Posterior vena cava (tissue), 2 donors: ENCODE measurements at places on chromosomes 6 and 20.

GRCh38 chr20:36469973-36470372 lies 71.3 kb upstream of the MYL9 start:
- no peak for DNase-seq

GRCh38 chr6:112781241-112781640 lies 434.1 kb downstream of the RFPL4B start:
- no peak for DNase-seq

- DNase-seq: no peak
These were observed 37.5 kb upstream of the BEND3 start for GRCh38 chr6:107152638-107153430.

DNA sequence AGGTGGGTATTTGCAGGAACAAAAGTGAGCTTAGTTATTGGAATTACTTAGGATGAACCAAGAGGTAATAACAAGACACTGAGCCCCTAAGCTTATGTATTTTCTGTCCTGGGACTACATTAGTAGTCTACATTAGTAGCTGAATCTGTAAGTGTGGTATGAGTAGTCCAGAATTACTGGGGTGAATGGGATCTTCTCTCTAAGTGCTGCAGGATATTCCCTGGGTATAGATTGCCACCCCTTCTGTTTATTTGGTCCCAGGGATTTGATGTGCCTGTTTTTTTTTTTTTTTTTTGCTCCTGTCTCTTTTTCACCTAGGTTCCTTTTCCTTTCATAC lies 5.9 kb downstream of the CD2AP start:
- no peak for DNase-seq

DNA sequence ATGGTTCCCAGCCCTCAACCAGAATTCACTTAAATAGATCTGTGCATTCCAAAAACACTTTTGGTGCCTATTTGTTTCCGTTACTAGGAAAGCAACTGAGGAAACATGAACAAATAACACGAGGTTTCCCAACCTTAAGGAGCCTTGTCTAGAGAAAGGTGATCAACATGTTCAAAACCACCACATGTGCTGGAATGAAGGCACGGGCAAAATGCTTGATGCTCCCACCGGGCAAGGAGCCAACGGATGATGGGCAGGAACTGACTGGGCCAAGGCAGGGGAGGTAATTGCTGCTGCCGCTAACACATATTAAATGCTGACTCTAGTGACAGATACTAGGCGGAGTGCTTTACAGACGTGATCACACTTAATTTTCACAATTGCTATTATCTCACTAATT lies 2.5 kb downstream of the MYLK4 start:
- no peak for DNase-seq

DNA sequence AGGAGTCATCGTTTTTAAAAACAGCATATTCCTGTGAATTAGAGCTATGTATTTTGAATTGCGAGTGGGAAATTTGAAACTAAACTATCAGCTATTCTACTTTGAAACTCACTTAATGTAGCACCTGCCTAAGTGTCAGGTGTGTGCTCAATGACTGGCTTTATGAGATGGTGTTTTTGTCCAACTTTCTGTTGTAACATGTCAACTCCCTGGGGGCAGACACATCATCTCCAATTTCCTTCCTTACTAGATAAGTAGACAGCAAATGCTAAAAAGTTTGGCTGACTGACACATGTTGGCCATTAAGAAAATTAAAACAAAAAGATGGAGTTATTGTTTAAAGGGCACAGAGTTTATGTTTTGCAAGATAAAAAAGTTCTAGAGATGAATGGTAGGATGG lies 226.9 kb downstream of the TFAP2B start:
- no peak for DNase-seq

DNA sequence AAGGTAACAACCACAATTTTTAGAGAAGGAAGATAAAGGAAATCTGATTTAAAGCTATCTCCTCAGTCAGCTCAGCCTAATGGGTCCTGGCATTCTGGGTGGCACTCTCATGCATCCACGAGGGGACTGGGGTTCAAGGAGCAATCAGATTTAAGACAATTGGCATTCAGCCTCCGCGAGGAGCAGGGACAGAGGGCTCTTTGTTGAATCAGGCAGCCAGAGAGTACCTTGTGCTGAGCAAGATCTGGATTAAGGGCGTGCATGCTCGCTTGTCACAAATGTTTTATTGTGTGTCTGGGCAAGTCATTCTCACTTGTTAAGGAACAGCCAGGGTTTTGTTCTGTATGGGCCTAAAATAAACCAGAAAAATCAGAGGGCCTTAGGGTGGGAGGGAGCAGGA lies 475.3 kb upstream of the NRSN1 start:
- no peak for DNase-seq

GRCh38 chr20:35303735-35304491 lies 11.7 kb upstream of the FAM83C start:
- peak; percentile 90 for DNase-seq

GRCh38 chr6:46741482-46741881 lies 5.3 kb upstream of the ANKRD66 start:
- DNase-seq: no peak

DNA sequence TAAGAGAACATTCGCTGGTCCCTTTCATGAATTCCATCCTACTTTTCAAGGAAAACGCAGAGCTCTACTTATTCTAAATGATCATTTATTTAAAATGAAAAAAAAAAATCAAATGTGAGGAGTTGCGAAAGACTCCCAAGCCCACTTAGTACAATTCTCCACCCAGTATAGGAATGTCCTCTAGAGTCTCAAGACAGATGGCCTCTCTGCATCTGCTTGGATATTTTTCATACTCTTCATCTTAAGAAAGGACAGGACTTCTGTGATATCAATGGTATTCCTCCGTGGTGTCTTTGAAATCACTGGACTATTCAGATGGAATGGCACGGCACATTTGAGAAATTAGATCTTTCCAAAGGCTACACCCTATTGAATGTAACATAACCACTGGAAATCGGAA lies 107.1 kb downstream of the PTPRK start:
- no peak for DNase-seq

DNA sequence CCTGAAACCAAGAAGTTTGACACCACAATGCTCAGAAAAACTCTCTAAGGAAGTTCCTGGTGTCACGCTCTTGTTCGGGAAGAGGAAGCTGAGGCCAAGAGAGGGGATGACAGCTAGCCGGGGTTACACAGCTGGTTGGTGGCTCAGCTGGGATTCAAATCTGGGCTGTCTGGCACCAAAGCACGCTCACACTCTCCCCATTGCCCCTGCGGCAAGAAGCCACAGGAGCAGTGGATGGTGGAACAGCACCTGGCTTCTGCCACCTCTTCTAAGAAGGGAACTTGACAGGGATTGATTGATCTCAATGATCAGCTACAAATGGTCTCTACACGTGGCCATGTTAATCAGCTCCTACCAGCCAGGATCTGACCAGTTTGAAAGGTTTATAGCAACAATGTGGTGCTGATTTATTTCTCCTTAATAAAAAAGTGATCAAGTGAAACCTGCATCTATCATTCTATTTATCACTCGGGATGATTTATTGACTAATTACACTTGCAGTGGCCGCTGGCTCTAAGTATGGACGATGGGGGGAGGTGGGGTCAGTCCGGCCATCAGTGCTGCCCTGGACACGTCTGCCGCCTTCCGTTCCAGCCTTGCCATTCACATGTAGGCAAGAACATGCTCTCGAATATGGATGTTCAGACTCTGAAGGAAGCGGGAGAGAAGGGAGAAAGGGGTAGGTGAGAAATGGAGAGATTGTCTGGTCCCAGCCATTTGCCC lies 71.9 kb upstream of the TOP1 start:
- no peak for DNase-seq

GRCh38 chr20:22844959-22845358 lies 190.2 kb upstream of the SSTR4 start:
- no peak for DNase-seq

DNA sequence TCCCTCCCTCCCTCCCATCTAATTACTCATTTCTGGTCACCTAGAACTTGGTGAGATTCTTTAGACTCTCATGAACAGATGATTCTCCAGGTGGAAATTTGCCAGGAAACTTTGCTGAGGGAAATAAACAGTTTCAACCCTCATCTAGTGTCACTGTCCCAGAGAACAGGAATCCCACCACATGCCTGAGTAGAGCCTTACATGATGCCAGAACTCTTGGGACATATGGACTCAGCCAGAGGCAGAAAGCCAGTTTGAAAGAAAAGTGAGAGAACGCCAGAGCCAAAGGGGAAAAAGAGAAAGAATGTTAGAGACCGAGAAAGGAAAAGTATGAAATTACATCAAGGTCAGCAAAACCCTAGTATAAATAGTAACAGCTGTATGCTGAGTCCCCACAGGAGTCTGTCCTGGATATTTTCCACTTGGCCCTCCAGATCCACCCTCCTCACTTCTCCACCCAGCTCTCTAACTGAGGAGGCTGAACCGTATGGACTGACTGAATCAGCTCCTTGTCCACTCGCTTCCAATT lies 127.5 kb upstream of the COL21A1 start:
- no peak for DNase-seq
